Stimulated activated CD8-positive, alpha-beta memory T cell treated with anti-CD3 and anti-CD28 coated beads, Interleukin-7, amount 100 ng/mL, for 4 hours (primary cell): ENCODE measurements at places on chromosomes 5 and 9.

- DNase-seq, result no peak
Observed at GRCh38 chr5:172511952-172512351, 57.6 kb upstream of the SH3PXD2B start.

GRCh38 chr5:168920019-168920810, 341.0 kb upstream of the PANK3 start:
- no peak for DNase-seq

DNA sequence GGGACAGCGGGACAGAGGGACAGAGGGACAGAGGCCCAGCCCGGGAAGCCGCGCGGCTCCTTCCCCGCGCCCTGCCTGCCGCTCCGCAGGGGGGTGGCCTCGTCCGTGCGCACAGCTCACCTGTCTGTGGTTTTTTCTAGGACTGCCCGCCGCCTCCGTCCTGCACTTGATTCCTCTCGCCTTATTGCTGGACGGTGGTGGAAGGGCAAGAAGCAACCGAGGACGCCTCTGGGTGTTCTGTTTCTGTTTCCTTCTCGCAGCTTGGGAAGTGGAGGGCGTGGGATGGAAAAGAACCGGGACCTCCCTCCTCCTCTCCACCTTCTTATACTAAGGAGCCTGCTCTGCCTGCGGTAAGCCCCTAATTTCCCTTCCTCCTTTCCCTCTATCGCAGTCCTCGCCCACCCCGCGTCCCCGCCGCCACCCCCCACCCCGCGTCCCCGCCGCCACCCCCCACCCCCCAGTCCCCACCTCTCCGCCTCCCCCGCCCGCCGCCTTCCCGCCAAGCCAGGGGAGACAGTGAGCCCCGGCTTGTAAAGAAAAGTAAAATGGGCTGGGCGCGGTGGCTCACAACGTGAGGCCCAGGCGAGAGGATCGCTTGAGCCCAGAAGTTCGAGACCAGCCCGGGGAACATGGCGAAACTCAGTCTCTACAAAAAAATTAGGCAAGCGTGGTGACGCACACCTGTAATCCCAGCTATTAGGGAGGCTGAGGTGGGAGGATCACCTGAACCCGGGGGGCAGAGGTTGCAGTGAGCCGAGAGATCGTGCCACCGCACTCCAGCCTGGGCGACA, 9.6 kb upstream of the FLT4 start:
- DNase-seq, result no peak

GRCh38 chr9:107674721-107675277, 185.2 kb upstream of the KLF4 start:
- DNase-seq, result no peak

DNA sequence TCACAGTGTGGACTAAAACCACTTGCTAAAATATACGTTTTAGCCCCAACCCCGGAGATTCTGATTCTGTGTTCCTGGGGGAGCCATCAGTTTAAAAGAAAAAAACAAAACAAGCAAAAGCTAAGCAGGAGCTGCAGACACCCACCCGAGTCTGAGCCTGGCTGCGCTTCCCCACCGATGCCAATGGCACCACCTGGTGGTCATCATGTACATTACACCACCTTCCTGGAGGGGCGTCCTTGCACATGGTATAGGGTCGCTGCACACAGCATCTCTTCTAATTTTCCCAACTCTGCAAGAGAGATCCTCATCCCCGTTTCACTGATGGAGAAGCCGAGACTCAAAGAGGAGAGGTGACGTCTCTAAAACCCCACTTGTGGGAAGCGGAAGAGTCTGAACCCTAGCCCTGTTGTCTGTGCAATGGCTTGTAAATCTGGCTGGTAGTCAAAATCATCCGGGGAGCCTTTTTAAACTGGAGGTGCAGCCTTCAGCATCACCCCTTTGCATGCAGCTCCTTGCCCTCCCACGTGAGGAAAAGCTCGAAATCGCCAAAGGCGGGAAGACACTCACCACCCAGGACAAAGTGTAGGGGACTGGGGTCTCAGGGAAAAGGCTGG, 23.1 kb upstream of the CNOT6 start:
- DNase-seq, result peak; percentile 15

GRCh38 chr9:96399325-96399633, 15.8 kb upstream of the SLC35D2 start:
- no peak for DNase-seq

DNA sequence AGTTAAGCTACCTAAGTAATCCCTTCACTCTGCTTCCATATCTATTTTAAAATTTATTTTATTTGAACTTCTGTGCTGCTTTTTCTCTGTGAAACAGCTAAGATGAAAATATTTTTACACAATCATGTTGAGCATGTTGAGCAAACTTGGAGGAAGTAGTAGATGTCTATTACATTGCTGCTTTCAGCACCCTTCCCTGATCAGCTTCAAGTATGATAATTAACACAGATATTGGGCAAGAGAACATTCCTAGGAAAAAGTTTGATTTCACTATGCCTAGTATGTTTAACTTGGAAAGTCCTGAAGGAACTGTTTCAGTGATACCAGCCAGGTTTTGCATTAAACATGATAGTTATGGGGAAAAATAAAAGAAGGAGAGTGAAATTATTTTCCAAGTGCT, 283.6 kb downstream of the ELAVL2 start:
- no peak for DNase-seq

DNA sequence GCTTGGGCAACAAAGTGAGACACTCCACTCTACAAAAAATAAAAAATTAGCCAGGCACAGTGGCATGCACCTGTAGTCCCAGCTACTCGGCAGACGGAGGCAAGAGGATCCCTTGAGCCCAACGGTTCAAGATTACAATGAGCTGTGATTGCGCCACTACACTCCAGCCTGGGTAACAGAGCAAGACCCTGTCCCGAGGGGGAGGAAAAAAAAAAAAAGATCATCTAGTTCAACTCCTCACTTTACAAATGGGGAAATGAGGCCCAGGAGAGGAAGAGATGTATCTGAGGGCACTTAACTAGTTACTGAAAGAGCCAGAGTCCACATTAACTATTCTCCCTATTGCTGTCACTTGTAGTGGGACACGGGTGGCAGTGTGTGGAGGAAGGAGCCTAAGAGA, 13.8 kb downstream of the PDCL start:
- DNase-seq, result no peak

- DNase-seq, result no peak
Observed at GRCh38 chr5:101539315-101539714, 636.2 kb upstream of the ST8SIA4 start.

- no peak for DNase-seq
Observed at GRCh38 chr5:164181604-164182003, 676.2 kb downstream of the MAT2B start.

DNA sequence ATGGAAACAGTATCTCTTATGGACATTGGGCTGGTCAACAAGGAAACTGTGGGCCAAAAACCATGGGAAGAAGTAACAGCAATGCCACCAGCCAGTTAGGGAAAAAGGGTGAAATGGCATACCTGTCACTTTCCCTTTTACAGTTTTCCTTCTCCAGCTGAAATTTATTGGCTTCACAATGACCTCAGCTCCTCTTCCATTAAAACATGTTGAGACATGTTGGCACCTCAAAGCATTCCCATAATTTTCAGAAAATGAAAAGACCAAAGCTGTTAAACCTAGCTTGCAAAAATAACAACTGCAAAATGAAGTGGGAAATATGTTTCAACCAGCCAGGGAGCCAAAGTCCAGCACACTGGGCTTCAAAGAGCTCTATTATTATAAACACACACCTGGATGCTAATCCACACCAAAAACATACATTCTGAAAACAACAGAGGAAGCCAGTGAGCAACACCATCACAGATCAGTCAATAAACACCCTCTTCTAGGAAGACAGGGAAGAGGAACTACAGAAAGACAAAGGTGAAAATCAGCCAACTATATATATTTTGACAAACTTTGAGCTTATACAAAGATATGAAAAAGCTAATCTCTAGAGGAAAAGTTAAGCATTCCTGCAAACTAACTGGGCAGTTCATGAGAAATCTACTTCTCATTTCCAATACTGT, 78.4 kb upstream of the PTGER4 start:
- DNase-seq, result no peak
